ENCODE measurements at places on chromosomes 16 and 17.

DNA sequence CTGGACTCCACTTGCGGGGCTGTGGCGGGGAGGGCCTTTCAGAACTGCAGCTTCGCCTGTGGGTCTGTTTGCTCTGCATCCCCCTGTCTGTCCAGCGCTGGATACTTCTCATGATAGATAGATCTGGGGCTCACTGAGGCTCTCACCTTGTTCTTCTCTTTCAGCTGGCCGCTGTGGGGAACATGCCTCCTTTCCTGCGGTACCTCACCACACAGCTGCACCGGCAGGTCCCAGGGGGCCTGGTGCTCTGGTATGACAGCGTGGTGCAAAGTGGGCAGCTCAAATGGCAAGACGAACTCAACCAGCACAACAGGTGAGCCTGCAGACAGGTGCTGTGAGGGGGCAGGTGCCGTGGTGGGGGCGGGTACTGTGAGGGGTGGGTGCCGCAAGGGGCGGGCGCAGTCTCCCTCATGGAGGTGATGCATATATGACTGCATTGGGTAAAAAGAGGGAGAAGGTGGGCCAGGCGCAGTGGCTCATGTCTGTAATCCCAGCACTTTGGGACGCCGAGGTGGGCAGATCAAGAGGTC, 6.2 kb downstream of the ENGASE start:
- DNase-seq = no peak

DNA sequence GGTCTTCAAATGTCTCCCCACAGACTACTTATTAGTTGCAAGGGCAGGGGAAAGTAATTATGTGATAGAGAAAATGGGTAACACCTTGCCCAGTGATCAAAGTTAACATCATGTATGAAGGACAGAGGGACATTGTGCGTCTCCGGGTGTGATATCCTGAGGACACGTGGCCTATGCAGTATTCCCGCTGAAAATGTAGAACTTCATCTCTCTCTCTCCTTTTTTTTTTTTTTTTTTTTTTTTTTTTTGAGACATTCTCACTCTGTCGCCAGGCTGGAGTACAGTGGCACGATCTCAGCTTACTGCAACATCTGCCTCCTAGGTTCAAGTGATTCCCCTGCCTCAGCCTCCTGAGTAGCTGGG, 7.9 kb upstream of the CUEDC1 start:
- DNase-seq = no peak

DNA sequence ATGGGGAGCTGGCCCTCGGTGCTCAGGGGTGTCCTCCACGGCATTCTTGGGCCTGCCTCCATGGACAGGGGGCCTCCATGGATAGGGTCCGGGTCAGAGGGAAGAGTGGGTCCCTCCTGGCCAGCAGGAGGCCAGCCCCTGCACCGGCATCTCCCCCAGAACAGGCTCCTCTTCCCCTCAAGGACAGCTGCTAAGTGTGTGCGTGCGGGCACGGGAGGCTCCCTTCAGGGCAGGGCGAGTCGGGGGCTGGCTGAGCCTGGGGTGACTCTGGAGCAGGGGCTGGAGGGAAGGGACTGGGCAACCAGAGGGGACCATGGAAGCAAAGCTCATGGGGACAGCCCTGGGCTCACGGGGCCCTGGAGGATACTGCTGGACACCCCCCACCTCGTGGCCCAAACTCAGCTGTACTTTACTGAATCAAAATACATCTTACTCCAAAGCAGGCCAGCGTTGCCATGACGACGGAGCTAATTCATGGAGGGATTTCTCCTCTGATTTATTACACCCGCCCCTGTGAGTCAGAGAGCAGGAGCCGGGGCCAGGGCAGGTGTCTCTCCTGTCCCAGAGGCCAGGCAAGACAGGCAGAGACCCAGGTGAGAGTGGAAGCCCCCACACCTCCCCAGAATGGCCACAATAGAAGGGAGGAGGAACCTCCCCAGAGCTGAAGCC, 2.1 kb downstream of the CASKIN1 start:
- peak; percentile 37 for DNase-seq

DNA sequence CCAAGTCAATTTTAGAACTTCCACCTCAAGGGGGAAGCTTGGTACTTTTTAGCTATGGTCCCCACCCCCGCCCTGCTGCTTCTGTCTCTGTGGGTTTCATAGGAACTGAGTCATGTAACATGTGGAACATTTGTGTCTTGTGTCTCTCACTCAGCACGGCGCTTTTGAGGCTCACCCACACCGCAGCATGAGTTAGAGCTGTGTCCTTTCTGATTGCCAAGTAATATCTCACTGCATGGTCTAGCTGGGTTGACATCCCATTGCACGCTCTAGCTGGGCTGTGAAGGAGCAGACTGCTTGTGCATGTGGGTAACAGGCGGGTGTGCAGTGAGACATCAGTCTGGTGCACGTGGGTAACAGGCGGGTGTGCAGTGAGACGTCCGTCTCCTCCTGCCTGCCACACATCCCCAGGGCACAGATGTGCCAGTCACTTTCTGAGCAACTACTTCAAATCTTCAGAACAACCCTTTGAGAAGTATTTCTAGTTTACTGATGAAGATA, 26.4 kb upstream of the SLC7A5 start:
- DNase-seq = peak; percentile 78

DNA sequence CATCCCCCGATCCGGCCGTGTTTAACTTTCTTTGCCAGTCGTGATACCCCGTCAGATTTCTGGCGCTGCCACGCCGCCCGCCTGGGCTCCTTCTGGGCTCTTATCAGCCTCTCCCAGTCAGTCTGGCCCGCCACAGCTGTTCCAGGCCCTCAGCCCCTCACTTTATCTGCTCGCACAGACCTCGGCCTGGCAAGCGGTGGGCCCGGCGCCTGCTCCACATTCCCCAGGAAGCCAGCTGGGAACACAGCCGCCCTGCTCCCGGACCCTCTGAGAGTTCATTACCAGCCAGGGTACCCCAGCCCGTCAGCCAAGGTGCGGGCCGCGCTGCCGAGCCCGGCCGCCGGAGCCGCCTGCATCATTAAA, 157.5 kb downstream of the ZNF423 start:
- no peak for DNase-seq

- DNase-seq = no peak
Measured at GRCh38 chr17:77450742-77451244, 310.0 kb downstream of the SEC14L1 start.

DNA sequence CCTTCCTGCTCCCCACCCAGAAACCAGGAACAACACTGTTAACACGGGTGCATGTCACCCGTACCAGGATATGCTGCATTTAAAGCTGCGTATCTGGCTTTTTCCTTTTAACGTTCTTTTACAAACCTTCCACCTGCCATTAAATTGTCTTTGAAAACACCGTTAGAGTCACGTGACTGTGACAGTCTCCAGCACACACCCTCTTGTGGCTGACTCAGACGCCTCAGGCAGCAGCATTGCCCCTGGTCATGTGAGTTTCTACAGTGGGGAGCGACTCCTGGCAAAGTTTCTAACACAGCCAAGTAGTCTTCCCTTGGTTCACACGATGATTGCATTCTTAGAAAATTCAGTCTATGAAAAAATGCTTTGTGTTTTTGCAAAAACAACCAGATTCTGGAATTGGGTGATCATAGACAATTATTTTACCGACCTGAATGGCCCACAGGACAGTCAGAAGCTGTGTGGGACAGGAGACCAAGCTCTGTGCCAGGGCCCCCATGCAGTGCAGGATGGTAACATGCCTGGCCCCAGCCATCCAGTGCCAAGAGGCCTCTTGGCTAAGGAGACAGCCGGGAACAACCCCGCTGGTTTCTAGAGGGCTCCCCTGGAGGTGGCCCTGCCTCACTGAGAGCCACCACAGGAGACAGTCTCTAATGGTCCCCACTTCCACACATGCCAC, 199.1 kb downstream of the KATNIP start:
- DNase-seq = peak; percentile 64

DNA sequence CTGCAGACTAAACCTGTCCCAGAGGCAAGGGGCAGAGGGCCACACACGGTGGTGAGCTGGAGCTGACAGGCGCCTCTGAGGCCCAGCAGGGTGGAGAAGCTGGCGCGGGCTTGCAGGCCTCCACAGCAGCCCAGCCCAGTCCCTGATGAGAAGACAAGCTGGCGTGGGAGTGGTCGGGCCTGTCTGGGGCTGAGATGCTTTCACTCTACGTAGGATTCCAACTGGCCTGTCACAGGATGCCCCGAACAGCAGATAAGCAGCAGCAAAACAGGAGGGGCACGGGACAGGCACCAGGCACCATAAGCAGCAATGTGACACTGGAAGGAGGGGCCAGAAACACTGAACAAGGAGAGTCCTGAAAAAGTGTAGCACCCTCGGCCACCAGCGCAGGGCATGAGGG, 40.1 kb downstream of the PEMT start:
- peak; percentile 60 for DNase-seq

- no peak for DNase-seq
Measured at GRCh38 chr16:47069841-47070584, 73.7 kb downstream of the NETO2 start.

GRCh38 chr17:53633856-53634255, 188.9 kb upstream of the KIF2B start:
- DNase-seq = peak; percentile 34

DNA sequence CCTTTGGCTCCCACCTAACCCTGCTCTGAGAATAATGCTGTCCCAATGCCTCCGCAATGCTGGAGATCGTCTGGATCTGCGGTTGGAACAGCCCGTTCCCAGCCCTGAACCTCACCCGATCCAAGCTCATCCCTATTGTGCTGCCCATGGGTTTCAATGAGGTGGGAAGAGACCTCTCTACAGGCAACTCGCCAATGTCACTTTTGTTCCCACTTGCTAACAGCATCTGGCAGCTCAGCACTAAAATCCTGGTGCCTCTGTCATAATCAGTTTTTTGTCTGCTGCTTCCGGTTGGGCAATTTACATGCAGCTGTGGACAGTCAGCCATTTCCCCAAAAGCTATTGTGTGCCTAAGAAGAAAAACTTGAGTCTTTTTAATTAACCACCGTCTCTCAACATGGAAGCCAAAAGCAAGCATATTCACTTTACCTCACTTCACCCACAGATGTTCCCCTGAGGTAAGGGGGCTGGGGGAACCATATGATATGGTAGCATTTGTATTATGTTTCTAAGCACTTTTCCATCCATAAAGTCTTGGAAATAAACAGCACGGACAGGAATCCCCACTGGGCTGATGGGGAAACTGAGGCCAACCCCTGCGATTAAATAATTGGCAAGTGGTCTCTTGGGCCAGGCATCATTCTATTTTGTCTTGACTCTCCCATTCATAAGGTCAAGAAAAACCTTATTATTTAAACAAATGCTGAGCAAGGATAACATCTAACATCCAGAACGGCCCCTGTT, 159.2 kb upstream of the CDH5 start:
- no peak for DNase-seq

DNA sequence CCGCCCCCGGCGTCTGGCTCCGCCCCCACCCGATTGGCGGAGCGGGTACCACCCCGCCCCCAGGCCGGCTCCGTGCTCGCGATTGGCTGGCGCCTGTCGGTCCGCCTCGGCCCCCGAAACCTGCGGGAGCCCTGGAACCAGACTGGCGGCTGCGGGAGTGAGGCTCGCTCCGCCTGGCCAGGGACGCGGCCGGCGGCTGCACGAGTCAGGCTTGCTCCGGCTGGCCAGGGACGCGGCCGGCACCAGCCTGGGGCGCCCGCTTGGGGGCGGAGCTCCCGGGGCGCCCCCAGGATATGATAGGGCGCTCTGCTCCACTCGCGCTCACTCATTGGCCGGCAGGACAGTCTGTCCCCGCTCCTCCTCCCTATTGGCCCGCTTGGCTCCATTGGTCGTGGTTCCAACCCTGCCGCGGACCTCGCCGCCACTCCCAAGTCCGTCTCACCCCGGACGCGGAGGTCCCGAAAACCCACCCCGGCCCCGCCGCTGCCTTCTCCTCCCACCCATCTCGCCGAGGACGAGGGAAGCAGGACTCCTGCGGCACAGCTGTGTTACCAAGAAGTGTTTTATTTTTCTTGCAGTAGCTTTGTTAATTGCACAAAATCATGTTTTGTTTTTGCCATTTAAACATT, 340 bp upstream of the ROGDI start:
- peak; percentile 93 for DNase-seq

DNA sequence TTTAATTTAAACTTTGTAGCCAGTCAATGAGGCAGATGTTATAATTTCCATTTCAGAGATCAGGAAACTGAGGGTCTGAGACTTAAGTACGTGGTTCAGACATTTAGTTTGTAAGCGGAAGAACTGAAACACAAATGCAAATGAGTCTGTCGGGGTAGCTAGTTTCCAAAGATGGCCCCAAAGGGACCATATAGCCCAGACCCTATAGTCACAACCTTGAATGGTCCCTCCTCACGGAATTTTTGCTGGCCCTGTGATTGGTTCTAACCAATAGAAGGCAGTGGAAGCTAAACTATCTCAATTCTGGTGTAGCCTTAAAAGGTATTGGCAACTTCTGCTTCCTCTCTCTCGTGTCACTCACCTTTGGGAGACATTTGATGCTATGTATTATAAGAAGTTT, 7.5 kb upstream of the BCO1 start:
- DNase-seq = no peak

DNA sequence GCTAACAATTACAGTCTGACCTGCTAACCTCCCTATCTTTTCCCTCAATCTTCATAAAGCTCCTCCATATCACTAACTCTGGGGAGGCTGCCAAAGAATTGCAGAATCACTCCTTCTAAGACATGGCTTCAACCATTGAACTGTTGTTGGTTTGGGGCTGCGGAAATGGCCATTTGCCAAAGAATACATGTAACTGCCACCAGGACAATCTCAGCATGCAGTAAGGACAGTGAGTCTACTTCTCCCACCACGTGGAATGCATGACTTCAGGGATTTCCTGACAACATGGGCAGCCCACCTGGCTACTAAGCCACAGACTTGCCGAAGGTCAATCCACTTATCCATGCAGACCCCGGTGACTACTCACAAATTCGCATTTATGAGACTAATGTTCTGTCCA, 104.3 kb upstream of the NUDT7 start:
- no peak for DNase-seq

- no peak for DNase-seq
Measured at GRCh38 chr16:85674828-85675227, 13.9 kb downstream of the GINS2 start.

GRCh38 chr16:4862639-4863038, 15.4 kb downstream of the UBN1 start:
- no peak for DNase-seq

- DNase-seq = no peak
Measured at GRCh38 chr17:55212880-55213279, 51.9 kb upstream of the HLF start.

DNA sequence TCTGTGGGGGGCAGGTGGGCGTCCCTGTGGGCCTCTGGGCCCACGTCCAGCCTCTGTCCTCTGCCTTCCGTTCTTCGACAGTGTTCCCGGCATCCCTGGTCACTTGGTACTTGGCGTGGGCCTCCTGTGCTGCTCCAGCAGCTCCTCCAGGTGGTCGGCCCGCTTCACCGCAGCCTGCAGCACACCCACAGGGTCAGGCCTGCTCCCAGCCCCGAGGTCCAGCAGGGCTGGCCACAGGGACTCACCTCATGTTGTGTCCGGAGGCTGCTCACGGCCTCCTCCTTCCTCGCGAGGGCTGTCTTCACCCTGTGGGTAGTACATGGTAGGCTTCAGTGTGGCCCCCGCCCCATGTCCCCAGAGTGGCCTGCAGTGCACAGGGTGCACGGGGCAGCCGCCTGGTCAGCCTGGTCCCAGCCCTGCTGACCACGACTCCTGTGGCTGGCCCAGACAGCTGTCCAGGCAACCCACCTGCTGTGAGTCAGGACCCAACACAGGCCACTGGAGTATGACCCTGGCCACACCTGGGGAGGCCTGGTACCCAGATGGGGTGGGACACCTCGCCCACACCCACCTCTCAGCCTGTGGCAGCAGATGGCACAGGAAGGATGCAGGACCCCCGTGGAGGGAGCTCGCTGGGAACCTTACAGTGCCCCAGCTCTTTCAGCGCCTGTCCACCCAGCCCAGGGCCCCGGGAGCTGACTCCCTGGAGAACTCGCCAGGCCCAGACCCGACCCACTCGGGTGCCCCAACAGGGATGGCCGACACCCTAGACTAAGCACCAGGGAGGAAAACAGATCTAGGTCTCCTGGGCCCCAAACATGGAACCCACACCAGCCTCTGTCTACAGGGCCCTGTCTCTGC, 23.9 kb upstream of the AATK start:
- DNase-seq = no peak

All from fibroblast of skin of back (primary cell).